Naive thymus-derived CD8-positive, alpha-beta T cell (primary cell): ENCODE measurements at places on chromosomes 4 and X. TPM values are rescaled to one million over a fixed set of nuclear protein-coding genes. Genes with fewer than 3 reads are reported as not detected.

Gene PCYT1B
- polyA plus RNA-seq: 0.02 TPM

Gene EMCN
- polyA plus RNA-seq: not detected

DNA sequence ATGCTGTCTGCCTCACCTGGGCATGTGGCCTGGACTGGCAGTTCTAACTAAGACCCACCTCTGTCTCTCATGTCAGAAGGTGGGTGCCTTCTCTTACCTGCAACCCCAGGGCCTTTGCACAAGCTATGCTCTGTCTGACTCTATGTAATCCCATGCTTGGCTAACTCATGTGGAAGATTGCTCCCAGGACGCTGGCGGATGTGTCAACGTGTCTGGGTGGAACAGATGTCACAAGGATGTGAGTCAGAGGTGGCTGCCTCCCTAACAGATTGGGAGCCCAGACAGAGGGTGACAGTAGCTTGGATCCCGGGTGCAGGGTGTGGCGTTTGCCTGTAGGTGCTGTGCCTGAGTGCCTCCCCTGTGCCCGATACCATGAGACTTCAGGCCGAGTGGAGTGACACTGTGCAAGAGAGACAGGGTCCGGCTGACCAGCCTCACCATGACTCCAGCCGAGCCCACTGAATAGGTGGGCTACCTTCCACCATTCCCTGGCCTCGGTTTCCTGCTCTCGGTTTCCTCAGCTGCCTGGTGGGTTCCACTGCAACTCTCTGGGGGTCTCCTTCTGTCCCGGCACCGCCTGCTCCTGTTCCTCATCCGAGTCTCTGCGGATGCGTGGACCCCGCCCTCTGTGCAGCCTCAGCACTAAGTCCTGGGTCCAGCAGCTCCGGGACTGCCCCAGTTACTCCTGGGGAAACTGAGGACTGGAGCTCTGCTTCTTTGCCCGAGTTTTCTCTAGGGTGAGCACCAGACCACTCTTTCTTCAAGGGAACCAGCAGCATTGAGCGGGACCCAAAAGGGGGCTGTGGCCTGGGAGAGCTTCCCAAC lies 11.0 kb downstream of the SH3BP2 start:
- peaks cover 29% of the 10 kb centered on the region for H3K4me1 ChIP-seq
- H3K27ac ChIP-seq: no peak overlapping the region
- no peak for DNase-seq

GRCh38 chr4:112181358-112182000 lies 36.2 kb downstream of the FAM241A start:
- H3K36me3 ChIP-seq: no peaks in the 10 kb centered on the region
- peak overlapping the region; percentile 1 for H3K27ac ChIP-seq
- H3K4me3 ChIP-seq: peak overlapping the region; percentile 42
- no peaks in the 10 kb centered on the region for H3K27me3 ChIP-seq
- no peak for DNase-seq

DNA sequence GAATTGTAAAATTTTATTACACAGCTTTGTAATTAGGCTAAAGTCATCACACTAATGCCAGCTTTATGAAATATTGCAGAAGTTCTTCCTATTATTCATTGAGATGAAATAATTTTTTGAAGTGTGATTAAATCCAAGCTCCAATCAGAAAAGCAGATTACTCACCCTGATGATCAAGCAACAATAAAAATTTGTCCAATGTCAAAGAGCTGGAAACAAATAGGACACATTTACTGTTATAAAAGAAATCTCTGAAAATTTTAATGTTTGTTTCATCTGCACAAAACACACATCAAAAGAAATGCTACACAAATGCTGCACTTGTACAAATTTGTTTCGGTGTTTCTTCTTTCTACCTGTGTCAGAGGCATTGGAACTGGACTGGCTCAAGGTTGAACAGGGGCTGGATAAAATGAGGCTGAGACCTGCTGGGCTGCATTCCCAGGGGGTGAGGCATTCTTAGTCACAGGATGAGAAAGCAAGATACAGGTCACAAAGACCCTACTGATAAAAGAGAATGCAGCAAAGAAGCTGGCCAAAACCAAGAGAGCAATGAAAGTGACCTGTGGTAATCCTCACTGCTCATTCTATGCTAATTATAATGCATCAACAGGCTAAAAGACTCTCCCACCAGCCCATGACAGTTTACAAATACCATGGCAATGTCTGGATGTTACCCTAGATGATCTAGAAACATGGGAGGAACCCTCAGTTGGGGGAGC lies 78.3 kb downstream of the GASK1B start:
- no peaks in the 10 kb centered on the region for H3K27me3 ChIP-seq
- no peak overlapping the region for H3K4me3 ChIP-seq
- no peak overlapping the region for H3K27ac ChIP-seq
- DNase-seq: no peak
- H3K36me3 ChIP-seq: no peaks in the 10 kb centered on the region
- H3K4me1 ChIP-seq: peaks cover 2% of the 10 kb centered on the region

- no peak for DNase-seq
- H3K27me3 ChIP-seq: no peaks in the 10 kb centered on the region
- no peaks in the 10 kb centered on the region for H3K36me3 ChIP-seq
- H3K4me3 ChIP-seq: no peak overlapping the region
Measured at GRCh38 chrX:53076671-53077070, 5.5 kb upstream of the TSPYL2 start.

GRCh38 chr4:99324979-99325378 lies 3.8 kb upstream of the ADH1B start:
- no peak overlapping the region for H3K27ac ChIP-seq
- no peak for DNase-seq
- H3K4me3 ChIP-seq: no peak overlapping the region
- peaks cover 2% of the 10 kb centered on the region for H3K27me3 ChIP-seq
